ENCODE measurements at places on chromosomes 13 and 19. TPM values are rescaled to one million over a fixed set of nuclear protein-coding genes. Genes with fewer than 3 reads are reported as not detected.

Gene TMC4
- 41.6 TPM for total RNA-seq

Gene ERICH4
- not detected for total RNA-seq

DNA sequence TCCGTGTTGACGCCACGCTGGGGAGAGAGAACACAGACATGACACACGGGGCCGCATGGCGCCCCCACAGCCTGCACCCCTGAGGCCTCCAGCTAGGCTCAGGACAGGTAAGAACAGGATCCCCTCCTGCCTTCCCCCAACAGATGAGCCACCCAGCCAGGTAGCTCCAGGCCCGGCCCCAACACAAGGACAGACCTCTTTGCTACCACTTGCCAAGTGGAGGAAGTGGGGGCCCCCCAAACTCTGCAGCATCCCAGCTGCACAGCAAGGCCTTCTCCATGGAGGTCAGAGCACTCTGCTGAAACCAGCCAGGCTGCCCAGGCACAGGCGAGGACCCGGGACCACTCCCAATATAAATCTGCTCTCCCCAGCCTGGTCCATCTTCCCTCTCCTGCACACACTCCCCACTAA lies 31.5 kb downstream of the PEPD start:
- DNase-seq, result no peak
- no peaks in the 10 kb centered on the region for H3K4me1 ChIP-seq
- no peaks in the 10 kb centered on the region for H3K36me3 ChIP-seq
- no peak overlapping the region for H3K4me3 ChIP-seq
- H3K27ac ChIP-seq, result no peak overlapping the region
- H3K27me3 ChIP-seq, result no peaks in the 10 kb centered on the region

GRCh38 chr13:34990399-34991214 lies 48.5 kb downstream of the NBEA start:
- no peak for DNase-seq
- no peaks in the 10 kb centered on the region for H3K4me1 ChIP-seq
- H3K27me3 ChIP-seq, result no peaks in the 10 kb centered on the region

DNA sequence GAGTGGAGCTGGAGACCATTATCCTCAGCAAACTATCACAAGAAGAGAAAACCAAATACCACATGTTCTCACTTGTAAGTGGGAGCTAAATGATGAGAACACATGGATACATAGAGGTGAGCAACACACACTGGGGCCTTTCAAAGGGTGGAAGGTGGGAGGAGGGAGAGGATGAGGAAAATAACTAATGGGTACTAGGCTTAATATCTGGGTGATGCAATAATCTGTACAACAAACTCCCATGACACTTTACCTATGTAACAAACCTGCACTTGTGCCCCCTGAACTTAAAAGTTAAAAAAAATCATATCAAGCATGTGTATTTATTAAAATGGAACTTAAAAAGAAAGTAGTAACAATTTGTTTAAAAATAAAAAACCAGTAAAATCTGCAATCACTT lies 5.0 kb downstream of the SIGLEC14 start:
- H3K27me3 ChIP-seq, result no peaks in the 10 kb centered on the region
- no peak overlapping the region for H3K4me3 ChIP-seq
- H3K4me1 ChIP-seq, result no peaks in the 10 kb centered on the region
- H3K27ac ChIP-seq, result no peak overlapping the region
- DNase-seq, result no peak
- no peaks in the 10 kb centered on the region for H3K36me3 ChIP-seq

All from breast epithelium (tissue), 4 donors.